ENCODE measurements at places on chromosomes 11 and 22.

DNA sequence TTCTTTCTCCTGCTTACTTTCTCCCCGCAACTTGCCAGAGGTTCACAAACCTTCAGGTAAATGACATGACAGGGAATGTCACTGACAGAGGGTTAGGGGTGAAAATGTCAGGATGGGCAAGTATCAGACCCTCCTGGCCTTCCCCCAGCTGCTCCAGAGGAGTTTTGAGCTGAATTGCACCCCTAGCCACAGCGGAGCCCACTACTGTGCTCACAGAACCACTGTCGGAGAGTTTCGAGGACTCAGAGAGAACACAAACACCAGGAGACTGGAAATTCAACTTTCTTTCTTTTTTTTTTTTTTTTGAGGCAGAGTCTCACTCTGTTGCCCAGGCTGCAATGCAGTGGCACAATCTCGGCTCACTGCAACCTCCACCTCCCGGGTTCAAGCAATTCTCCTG, 21.5 kb upstream of the P2RY2 start:
- no peak for DNase-seq

DNA sequence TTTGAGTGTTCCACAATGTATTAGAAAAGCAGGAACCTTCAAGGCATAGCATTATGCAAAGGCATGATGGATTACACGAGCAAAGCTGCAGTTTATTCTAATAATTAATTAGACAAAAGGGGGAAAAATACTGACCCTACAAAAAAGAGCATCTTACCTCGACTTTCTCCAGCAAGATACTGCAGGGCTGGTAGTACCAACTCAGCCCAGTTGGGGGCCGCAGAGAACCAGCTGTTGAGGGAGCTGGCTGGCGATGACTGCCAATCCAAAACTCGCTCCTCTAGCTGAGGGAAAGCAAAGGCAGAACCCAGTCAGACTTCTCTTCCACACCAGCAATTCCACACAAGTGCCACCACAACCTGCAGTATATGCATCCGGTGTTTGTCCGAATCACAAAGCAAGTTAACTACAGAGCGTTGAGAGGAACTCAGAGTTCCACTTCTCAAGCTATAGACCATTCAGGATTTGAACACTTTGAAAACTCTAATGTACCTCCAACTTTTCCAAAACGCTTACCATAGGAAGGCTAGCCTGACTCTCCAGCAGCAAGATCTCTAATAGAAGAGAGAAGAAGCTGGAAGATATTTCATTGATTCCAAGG, 13.7 kb downstream of the NFRKB start:
- DNase-seq, result no peak

DNA sequence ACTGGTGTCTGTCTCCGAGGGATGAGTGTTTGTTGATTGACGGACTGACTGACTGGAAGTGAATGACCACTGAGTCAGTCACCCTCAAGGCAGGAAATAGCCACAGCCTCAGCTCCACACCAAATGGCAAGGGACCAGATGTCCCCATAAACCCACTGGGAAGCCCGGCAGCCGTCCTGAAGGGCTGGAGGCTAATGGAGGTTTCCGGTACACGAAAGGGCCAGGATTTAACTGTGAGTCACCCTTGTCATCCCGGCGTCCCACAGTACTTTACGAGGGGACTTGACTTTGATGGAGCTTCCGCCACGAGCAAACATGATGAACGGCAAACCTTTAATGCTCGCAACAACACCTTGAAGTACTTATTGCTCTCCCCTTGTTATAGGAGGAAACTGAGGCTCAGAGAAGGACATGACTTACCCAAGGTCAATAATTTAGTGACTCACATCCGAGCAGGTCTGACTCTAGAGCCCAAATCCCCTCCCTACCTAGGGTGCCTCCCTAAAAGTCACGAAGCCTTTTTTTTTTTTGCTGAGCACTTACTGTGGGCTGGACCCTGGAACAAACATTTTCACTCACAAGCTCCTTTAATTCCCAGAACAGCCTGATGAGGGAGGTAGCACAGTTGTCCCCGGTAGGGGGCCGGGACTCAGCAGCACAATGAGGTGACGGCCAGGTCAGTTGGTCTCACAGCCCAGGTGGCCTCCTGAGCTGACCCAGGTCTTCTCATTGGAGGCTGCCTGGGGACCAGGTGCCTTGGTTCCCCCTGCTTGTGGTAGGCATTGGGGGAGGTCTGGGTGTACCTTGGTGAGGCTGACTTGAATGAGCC, 25.2 kb upstream of the GCAT start:
- DNase-seq, result no peak

- DNase-seq, result no peak
These were observed 225.4 kb downstream of the NTM start for GRCh38 chr11:131595797-131596196.

DNA sequence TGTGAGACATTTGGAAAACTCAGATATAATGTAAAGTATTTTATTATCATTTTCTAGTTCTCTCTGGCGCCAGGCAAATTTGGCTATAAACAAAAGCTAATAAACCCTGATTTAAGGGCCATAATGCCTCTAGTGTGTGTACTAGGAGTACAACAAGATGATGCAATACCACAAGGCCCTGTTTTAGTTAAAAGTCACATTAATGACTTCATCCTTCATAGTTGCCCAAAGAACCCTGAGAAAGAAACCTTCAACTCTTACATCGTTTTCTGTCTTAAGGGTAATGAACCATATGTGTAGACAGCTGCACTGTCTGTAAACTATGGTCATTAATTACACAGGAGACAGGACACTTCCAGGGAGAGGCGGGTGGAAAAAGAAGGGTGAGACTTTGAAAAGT, 538.4 kb downstream of the FAM181B start:
- DNase-seq, result no peak

GRCh38 chr11:18005376-18006129, 7.3 kb downstream of the SERGEF start:
- no peak for DNase-seq
